Activated T-cell treated with anti-CD3 and anti-CD28 coated beads, Interleukin-2, amount 50 U/mL, for 72 hours (primary cell): ENCODE measurements at places on chromosomes 16 and 17. TPM values are rescaled to one million over a fixed set of nuclear protein-coding genes. Genes with fewer than 3 reads are reported as not detected.

GRCh38 chr17:68204736-68205135 lies 43.1 kb upstream of the AMZ2 start:
- DNase-seq, result no peak

C16orf96 gene
- total RNA-seq, result 0.51 TPM

DNA sequence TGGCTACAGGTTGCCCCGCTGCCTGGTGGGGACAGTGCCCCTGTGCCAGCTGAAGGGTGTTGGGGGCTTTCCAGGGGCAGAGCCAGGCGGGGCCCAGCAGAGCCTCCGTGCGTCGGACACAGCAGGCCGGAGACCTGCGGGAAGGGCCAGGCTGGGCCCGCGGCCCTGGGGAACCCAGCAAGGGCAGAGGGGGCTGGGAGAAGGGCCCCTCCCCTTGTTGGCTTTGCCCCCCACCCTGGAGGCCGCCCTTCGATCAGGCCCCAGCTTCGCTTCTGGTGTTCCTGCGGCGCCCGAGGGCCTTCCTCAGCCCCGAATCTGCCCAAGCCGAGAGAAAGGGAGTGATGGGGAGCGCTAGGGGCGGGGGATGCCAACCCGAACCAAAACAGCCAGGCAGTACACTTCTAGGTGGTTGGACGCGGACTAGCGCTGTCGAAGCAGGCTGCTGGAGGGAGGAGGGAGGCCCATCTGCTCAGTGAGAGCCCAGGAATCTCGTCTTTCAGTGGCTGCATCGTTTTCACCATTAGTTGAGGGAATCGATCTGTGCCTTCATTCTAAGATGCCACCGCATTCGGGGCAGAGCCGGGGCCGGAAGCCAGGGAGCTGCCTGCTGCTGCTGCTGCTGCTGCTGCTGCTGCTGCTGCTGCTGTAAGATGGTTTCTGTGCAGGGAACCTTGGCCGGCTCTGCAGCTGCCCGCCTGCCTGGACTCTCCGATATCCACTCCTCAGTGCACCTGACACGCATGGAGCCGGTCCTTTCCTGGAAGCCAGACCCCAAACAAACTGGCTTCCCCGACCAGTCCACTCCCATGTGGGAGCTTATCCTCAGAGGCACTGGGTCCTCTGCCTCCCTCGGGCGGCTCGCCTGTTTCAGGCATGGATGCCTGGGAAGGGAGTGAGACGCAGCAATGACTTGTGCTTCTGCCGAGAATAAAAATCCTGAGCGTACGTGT lies 1.7 kb downstream of the JPH3 start:
- no peak for DNase-seq

- DNase-seq, result no peak
These were observed 9.8 kb upstream of the TNFSF12 start for GRCh38 chr17:7538891-7539545.

GRCh38 chr16:86133847-86134375 lies 234.9 kb downstream of the IRF8 start:
- DNase-seq, result no peak

CCDC78 gene
- 3.9 TPM for total RNA-seq

TMEM204 gene
- 15.7 TPM for total RNA-seq

- DNase-seq, result peak; percentile 85
These were observed 5.4 kb downstream of the BANP start for GRCh38 chr16:87956365-87957231.

GRCh38 chr16:57540906-57541753 lies 1.3 kb upstream of the ADGRG5 start:
- no peak for DNase-seq

BAIAP3 gene
- total RNA-seq, result 1.1 TPM

DNA sequence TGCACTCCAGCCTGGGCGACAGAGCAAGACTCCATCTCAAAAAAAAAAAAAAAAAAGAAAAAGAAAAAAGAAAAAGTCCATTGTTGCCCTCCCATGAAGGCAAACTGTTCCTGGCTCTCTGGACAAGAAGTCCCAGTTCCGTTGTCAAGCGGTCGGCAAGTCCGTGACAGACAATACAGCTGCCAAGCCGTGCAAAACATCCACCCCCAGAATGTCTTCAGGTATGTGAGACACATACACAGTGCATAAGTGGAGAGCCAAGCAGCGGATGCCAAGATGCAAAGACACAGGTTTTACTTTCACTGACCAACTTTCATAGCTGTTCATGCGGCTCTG lies 33.6 kb upstream of the APPBP2 start:
- DNase-seq, result no peak

DNA sequence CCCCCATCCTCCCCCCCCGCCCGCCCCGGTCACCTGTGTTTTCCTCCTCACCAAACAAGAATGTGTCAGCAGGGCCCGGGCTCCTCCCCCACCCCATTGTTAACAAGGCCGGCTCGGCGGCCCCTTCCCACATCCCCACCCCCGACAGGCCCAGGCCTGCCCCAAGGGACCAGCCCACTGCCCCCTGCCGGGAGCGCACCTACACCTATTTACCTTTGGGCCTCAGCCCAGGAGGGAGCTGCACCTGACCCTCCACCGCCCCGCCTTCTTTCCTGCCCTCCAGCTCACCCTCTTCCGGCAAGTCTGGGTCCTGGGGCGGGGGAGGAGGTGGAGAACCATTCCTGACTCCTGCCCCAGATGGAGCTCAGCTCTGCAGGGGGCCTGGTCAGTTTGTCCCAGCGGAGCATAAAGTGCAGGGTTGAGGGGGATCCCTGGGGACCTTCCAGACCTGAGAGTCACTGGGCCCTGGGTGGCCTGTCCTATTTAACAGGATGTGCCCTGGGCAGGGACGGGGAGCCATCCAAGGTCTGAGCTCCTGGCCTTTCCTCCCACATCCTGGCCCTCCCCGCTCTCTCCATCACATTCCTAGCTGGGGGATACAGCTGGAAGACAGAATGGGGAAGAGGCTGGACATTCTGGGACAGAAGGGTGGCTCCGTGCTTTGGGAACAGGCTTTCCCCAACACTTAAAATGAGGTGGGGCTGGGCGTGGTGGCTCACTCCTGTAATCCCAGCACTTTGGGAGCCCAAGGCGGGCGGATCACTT lies 8.3 kb downstream of the FOXJ1 start:
- no peak for DNase-seq

DNA sequence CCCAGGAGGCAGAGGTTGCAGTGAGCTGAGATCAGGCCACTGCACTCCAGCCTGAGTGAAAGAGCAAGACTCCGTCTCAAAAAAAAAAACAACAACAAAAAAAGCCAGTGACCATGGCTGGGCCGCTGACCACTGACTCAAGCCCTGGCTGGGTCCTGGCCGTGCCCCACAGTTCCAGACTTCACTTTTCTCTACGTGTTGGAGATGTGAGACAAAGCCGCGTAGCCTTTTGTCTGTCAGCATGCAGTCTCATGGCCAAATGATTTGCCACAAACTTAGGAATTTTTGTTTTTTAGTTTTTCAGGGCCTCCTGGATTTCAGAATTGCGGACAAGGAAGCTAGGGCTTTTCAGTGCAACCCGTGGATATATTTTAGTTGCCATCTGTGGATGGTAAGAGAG lies 89.3 kb upstream of the CIBAR2 start:
- no peak for DNase-seq

- no peak for DNase-seq
These were observed 5.8 kb upstream of the DHRS13 start for GRCh38 chr17:28908640-28909167.

KRT36 gene
- total RNA-seq, result not detected

GRCh38 chr17:28880572-28880945 lies 17.0 kb downstream of the FLOT2 start:
- DNase-seq, result no peak

- no peak for DNase-seq
These were observed 267.5 kb downstream of the HS3ST4 start for GRCh38 chr16:25959221-25959620.

GRCh38 chr16:5377280-5377898 lies 279.8 kb upstream of the EEF2KMT start:
- no peak for DNase-seq

JPH3 gene
- 0.60 TPM for total RNA-seq

- DNase-seq, result no peak
These were observed 99.8 kb upstream of the ELAC2 start for GRCh38 chr17:13117616-13118015.

GRCh38 chr17:66983414-66984021 lies 19.0 kb downstream of the CACNG4 start:
- no peak for DNase-seq

GRCh38 chr16:3908951-3909437 lies 28.5 kb upstream of the CREBBP start:
- DNase-seq, result no peak

DNA sequence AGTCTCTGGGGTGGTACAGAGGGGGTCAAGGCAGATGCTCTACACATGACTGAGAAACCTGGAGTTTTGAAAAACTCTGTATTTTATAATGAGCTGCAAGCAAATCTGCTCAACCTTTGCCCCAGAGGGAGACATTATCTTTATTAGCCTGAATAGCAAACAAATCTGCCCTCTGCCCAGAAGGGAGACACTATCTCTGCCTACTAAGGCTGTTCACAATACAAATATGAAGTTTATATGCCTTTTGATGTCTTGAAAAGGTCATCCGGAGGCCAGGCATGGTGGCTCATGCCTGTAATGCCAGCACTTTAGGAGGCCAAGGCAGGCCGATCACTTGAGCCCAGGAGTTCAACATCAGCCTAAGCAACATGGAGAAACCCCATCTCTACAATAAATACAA lies 11.0 kb upstream of the XYLT1 start:
- DNase-seq, result no peak

- no peak for DNase-seq
These were observed 48.6 kb downstream of the TNFRSF13B start for GRCh38 chr17:16923097-16923903.

PDPR gene
- total RNA-seq, result 27.7 TPM

GRCh38 chr16:89060207-89060794 lies 33.4 kb upstream of the ACSF3 start:
- DNase-seq, result peak; percentile 48

DNA sequence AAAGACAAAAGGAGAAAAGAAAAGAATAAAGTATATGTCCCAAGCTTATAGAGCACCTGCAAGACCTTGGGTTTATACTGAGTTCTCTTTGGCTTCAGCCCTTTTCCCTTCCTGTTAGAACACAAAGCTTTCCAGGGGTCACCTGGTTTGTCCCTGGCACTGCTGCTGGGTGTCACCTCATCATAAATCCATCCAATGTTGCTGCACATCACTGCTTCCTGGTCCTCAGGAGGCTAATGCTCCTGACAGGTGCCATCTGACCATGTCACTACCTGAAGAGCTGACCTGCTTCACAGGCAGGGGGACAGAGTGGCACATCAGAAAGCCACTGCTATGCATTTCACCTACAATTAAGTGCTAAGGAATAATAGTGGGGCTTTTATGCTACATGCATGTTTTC lies 164.6 kb upstream of the ELAC2 start:
- DNase-seq, result no peak

DNA sequence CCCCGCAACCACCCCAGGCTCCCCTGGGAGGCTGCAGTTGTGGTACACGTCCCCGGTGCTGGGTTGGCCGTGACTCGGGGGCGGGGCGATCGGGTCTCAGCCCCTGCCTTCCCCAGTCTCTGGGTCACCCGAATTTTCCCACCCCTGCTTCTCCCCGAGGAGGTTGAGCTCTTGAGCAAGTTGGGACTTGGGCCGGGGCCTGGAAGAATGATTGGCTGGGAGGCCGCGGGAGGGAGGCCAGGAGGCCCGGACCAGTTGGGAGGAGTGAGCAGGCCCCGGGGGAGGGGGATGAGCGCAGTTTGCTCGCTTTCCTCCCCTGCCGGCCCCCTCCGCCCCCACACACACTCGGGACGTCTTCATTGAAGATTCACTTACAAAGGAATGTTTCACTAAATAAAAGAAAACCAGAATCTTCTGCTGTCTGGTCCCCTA lies 4.5 kb upstream of the HEXIM1 start:
- no peak for DNase-seq

DNA sequence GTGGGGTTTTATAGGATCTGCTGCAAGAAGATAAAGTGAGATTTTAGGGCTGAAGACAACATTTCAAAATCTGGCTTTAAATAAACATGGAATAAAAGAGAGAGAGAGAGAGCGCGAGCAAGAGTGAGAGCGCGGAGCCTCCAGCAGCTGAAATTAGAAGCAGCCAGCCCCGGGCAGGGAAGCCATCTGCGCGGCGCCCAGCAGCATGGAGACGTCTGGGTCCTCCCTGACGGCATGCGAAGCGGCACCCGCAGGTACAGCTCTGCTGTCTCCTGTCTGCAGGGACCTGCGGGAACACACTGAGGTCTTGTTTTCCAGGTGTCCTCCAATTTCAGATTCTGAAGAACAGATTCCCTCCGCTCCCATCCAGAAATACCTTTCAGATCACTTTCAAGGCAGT lies 7.9 kb upstream of the BAIAP2 start:
- no peak for DNase-seq

DNA sequence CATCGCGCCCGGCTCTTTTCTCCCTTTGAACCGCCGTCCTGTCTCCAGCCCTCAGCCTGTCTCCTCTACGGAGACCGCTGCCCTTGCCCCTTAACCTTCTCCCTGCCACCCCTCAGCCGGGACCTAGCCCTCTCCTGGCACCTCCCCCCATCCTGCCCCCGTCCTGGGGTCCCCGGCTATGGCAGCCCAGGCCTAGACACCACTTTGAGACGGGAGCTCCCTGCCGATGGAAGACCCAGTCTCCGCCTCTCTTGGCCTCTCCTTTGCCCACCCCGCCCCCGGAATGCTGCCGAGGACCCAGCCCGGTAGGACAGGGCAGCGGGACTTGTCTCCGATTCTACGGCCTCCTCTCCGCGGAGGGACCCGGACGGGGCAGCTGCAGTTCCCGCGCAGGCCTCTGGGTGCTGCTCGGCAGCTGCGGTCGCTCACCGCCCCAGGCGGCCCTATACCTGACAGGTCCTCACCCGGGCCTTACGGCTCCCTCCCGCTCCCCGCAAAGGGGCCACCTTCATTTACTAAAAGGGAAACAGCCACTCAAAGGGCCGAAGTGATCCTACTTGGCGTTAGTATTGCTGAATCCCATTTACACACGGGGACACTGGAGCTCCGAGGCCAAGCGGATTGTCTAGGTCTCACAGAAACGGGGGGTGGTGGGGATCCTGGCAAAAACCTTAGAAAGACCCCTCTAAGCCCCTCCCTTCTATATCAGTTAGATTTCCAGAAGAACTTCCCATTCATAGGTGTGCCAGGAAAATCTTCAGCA lies 32.6 kb upstream of the TAC4 start:
- peak; percentile 81 for DNase-seq

DNA sequence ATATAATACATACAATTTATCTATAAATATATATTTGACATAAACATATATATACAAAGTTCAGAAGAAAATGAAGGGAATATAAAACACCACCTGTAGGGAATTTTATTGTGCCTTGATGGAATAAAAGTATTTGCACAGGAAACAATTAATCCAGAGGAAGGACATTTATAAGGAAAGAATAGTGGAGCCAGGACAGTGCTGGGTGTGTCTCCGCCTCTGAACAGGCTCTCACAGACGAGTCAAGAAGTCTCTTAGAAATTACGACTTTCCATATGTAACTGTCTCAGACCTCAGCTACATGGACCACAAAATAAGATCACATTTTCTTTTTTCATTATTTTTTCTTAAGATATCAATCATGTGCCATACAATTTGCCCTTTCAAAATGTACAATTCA lies 93.9 kb downstream of the TMEM114 start:
- DNase-seq, result no peak

UBTF gene
- total RNA-seq, result 125 TPM

TMEM92 gene
- not detected for total RNA-seq
